Ureter (tissue), 1 donor: ENCODE measurements at places on chromosomes 7 and 10. TPM values are rescaled to one million over a fixed set of nuclear protein-coding genes. Genes with fewer than 3 reads are reported as not detected.

The FGFR2 gene
- 36.2 TPM for total RNA-seq

The LIPM gene
- not detected for total RNA-seq

The ANKRD30A gene
- not detected for total RNA-seq

The GJD4 gene
- total RNA-seq, result not detected

The NODAL gene
- total RNA-seq, result not detected

The SNCG gene
- 706 TPM for total RNA-seq

The NANOS1 gene
- 0.52 TPM for total RNA-seq

The AS3MT gene
- 0.29 TPM for total RNA-seq

The NUTM2B gene
- total RNA-seq, result 0.26 TPM

The MXI1 gene
- 34.0 TPM for total RNA-seq

The TMEM213 gene
- total RNA-seq, result not detected

The RALA gene
- total RNA-seq, result 20.0 TPM

The PARD3 gene
- total RNA-seq, result 73.5 TPM

The CCDC3 gene
- 32.4 TPM for total RNA-seq

The FANK1 gene
- total RNA-seq, result 6.3 TPM

The ASCC1 gene
- 39.3 TPM for total RNA-seq

The DENND2A gene
- total RNA-seq, result 14.9 TPM

The HYCC1 gene
- total RNA-seq, result 19.6 TPM

The ACBD7 gene
- 0.86 TPM for total RNA-seq

The FAM131B gene
- 0.57 TPM for total RNA-seq

The HIF1AN gene
- 50.6 TPM for total RNA-seq

The LRRN3 gene
- total RNA-seq, result 1.2 TPM

The CYP3A4 gene
- total RNA-seq, result not detected

The AKR1D1 gene
- total RNA-seq, result not detected

The EEF1AKMT2 gene
- 23.3 TPM for total RNA-seq

The PLA2G12B gene
- total RNA-seq, result not detected

The ZNF32 gene
- total RNA-seq, result 33.1 TPM

The UNCX gene
- total RNA-seq, result not detected

The ZNF394 gene
- total RNA-seq, result 39.8 TPM

The MYO3A gene
- 0.70 TPM for total RNA-seq

The HOXA9 gene
- total RNA-seq, result 7.4 TPM

The CDK13 gene
- 90.9 TPM for total RNA-seq

The NOBOX gene
- total RNA-seq, result not detected

The EXOC4 gene
- 145 TPM for total RNA-seq

The PRKG1 gene
- 25.4 TPM for total RNA-seq

The TAS2R41 gene
- total RNA-seq, result not detected

The FZD1 gene
- 20.7 TPM for total RNA-seq

The COBL gene
- total RNA-seq, result 1.3 TPM

The SPDYE2 gene
- 0.52 TPM for total RNA-seq

The AGFG2 gene
- 28.0 TPM for total RNA-seq

The FFAR4 gene
- 0.13 TPM for total RNA-seq

The ASAH2B gene
- total RNA-seq, result 4.8 TPM

The SKIDA1 gene
- 3.6 TPM for total RNA-seq

The AOAH gene
- 12.3 TPM for total RNA-seq

The CALCR gene
- 0.16 TPM for total RNA-seq

The PILRA gene
- 21.6 TPM for total RNA-seq

The UFSP1 gene
- total RNA-seq, result 4.6 TPM

The CYREN gene
- 58.3 TPM for total RNA-seq

The C7orf33 gene
- total RNA-seq, result not detected
